ENCODE measurements at places on chromosomes 1 and 21. TPM values are rescaled to one million over a fixed set of nuclear protein-coding genes. Genes with fewer than 3 reads are reported as not detected.

Gene HSD11B1
- total RNA-seq = 168 TPM

Gene NT5C1A
- total RNA-seq = not detected

Gene CHIA
- not detected for total RNA-seq

Gene S100A2
- 8.0 TPM for total RNA-seq

Gene BRDT
- not detected for total RNA-seq

Gene CC2D1B
- total RNA-seq = 24.1 TPM

Gene MGST3
- total RNA-seq = 256 TPM

Gene DIPK1A
- 9.6 TPM for total RNA-seq

Gene GJA5
- total RNA-seq = 0.26 TPM

Gene GJB4
- not detected for total RNA-seq

Gene RAB42
- 5.5 TPM for total RNA-seq

Gene DNAJC16
- 20.2 TPM for total RNA-seq

Gene ACOT11
- 0.40 TPM for total RNA-seq

Gene DCDC2B
- total RNA-seq = not detected

Gene RNF187
- 78.8 TPM for total RNA-seq

Gene GSTM4
- total RNA-seq = 30.3 TPM

Gene PTAFR
- 0.13 TPM for total RNA-seq

Gene SNAPIN
- total RNA-seq = 58.3 TPM

Gene KIRREL1
- 110 TPM for total RNA-seq

Gene FABP3
- not detected for total RNA-seq

Gene KCNJ10
- total RNA-seq = not detected

Gene USH2A
- not detected for total RNA-seq

Gene NOC2L
- 96.8 TPM for total RNA-seq

Gene ZNF683
- total RNA-seq = not detected

Gene SSX2IP
- 5.9 TPM for total RNA-seq

Gene HOOK1
- not detected for total RNA-seq

Gene ZSWIM5
- total RNA-seq = 0.08 TPM

Gene FCER1A
- total RNA-seq = not detected

Gene PGBD5
- total RNA-seq = 1.3 TPM

Gene EFNA3
- total RNA-seq = 1.7 TPM

Gene GPR153
- total RNA-seq = 6.6 TPM

Gene SPRR1B
- total RNA-seq = not detected

Gene RUNX1
- total RNA-seq = 23.8 TPM

Gene TNN
- total RNA-seq = not detected

Gene OR2L13
- not detected for total RNA-seq

Gene TSPEAR
- total RNA-seq = not detected

All from epithelial cell of alveolus of lung (primary cell).